ENCODE measurements at places on chromosomes 12 and 14.

GRCh38 chr12:2380946-2381345 lies 328.2 kb downstream of the CACNA1C start:
- no peak for DNase-seq

DNA sequence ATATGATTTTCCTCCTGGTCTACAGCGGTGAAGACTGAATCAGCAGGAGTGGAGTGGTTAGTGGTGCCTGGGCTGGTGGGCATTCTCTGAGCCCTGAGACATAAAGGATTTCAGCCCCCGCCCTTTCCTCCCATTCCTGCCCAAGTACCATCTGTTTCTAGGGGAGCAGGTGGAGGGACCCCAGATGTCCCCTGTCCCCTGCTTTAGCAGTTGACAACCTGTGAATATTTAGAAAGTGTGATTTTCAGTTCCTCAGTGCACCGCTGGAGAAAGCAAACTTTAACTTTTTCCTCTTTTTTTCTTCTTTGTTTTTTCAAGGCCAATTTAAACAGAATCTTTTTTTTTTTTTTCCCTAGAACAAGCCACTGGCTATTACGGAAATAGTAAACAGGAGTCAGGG lies 163.8 kb upstream of the MYL2 start:
- no peak for DNase-seq

DNA sequence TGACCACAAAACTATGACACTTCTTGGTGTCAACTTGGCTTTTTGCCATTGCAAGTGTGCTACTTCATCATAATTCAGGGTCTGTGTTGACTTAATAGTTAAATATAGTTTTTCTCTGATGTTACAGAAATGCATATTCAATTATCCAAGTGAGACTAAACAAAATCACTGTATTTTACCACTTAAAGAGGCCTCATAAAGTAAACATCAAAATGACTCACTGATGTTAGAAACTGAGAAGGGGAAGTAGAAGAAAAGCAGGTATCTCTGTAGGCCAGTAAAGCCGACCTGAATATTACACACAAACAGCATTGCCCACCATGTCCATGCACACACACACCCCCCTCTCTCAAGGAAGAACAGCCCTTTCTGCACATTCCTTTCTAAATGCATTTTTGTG lies 55.4 kb downstream of the RPAP3 start:
- no peak for DNase-seq

- no peak for DNase-seq
Observed at GRCh38 chr14:60968099-60968498, 12.8 kb downstream of the TRMT5 start.

DNA sequence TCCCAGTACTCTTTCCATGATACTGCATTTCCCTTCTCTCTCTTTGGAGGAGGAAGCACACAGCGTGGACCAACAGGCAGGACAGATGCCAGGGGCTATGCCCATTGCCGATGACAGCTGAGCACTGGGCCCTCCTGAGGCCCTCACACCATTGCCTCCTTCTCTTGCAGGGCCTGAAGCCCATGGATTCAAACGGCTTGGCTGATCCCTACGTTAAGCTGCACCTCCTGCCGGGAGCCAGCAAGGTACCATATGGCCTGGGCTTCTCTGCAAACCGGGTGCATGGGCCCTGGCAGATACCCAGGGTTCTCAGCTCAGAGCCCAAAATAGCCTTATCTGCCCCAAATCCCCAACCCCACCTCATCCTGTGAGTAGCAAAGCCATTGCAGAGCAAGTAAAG lies 25.2 kb upstream of the OAS1 start:
- no peak for DNase-seq

GRCh38 chr12:14394317-14395073 lies 29.0 kb downstream of the ATF7IP start:
- peak; percentile 44 for DNase-seq

GRCh38 chr14:105060751-105061427 lies 4.3 kb downstream of the GPR132 start:
- peak; percentile 43 for DNase-seq

GRCh38 chr12:12018454-12018853 lies 52.3 kb upstream of the BCL2L14 start:
- DNase-seq, result no peak

DNA sequence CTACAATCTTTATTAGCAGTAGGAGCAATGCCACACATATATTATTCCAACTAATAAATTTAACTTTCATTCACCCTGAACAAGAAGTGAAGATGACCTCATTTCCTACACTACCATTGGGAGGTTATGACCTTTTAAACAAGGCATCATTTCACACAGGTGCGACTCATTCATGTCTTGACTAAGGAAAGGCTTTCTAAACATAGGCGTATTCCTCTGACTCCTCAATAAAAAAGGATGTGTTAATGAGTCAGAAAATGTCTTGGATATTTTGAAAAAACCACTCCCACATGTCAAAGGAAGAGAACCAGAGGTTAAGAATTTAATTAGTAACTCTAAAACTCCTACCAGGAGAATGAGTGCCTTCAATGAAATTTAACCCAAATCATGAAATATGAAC lies 115.2 kb downstream of the PRICKLE1 start:
- no peak for DNase-seq

DNA sequence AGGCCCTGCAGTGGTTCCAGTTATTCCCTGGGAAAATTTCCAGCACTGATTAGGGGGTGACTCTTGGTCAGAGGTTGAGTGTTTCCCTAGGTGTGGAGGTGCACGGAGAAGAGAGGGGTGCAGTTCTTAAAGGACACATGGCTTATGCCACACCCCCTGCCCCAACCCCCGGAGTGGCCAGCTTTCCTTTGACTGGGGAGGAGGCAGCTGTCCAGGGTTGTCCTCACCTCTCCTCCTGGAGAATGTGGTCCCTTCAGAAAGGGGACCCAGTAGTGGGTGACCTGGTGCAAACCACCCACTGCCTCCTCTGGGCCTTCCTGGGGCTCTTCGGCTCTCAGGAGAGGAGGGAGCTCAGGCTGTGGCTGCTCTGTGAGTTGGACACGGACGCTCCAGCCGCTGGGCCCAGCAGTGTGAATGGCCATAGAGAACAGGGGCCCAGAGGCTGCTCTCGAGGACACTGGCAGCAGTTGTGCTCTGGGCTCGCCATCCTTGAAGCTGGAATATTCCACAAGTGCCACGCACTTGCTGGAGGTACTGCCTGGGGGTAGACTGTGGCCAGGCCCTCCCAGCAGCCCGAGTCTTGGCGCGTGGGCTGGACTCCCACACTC lies 13.6 kb downstream of the PACS2 start:
- DNase-seq, result no peak

DNA sequence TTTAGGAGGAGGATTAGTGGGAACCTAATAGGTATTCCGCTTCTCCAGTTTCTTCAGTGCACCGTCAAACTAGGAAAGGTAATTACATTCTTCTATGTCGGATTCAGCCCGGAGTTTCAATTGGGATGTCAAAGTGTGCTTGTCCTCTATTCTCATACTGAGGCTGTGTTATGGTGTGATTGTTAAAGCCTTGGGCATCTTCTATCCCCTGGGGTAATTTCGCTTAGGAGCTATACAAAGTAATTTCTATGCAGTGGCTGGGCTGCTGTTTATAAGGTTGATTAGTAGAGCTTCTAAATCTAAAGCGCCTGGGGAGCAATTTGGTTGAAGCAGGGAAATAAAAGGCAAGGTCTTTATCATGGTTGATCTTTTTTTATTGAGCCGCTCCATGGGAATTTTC lies 399.6 kb downstream of the ZFP36L1 start:
- no peak for DNase-seq

DNA sequence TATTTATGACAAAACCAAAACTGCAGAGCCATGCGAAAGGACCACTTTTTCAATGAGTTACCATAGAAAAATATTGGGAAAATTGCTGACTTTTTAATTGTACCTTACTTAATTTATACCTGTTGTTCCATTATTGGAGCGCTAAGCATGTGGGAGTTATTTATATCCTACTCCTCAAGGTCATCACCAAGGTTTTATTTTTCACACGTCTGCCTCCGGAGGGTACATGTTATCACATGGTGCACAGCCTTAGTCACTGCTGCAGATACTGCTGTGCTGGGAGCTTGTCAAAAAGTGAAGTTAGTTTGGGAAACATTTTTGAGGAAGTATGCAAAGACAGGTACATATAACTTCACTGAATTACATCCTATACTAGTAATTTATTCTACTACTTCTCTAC lies 1444.3 kb downstream of the AACS start:
- no peak for DNase-seq

DNA sequence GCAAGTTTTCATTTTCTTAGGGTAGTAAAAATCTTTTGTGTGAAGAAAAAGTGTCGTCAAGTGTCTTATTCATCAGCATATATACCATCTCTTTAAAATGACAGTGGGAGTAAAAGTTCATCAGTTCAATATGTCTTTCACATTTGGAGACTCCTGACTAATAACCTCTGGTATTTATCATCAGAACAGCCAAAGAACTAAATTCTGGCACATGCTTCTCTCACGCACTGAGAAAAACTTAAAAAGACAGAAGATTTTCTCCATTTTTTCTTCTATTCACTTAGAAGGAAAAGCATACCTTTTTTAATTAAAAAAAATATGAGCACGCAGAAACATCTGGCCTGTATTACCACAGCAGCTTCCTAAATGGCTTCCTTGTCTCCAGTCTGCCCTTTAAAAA lies 265.7 kb downstream of the AKAP6 start:
- no peak for DNase-seq

DNA sequence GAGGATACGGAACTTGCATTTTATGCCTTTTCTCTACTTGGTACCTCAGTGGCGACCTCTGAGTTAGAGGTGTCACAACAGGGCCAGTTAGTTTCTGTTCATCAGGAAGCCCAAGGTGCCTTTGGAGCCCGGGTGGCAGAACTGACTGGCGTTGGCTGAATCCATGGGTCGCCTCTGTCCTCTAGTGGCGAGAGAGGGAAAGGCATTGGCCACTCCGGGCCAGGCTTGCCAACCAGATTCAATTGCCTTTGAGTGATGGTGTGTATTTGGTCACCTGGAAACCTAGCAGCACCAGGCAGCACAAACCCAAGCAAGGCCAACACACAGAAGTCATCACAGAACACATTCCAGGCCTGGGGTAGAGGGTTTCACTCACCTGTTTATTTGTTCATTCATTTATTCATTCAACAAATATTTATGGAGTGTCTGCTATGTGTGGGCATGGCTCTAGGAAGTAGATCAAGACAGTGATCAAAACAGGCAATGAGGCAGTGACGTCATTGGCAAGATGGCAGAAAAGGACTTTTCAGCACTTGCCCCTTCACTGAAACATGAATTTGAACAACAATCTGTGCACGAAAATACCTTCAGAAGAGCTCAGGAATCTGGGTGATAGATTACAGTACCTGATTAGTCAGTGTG lies 40.5 kb upstream of the KCNA5 start:
- DNase-seq, result peak; percentile 27

DNA sequence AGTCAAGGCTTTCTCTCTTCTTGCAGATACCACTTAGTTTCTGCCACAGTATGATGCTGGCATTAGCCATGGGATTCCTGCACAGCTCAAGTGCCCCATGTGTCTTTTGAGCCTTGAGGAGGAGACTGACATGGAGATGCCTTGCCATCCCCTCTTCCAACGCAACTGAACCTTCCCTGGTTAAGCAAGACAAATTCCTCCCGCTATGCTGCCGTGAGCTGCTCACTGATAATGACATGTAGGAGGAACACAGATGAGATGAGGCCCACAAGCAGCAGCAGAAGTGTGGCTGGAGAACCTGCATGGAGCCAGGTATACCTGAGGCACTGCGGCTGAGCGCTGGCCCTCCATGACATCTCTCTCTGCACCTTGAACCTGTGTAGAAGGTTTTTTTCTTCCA lies 15.4 kb upstream of the PPP1R1A start:
- DNase-seq, result no peak

GRCh38 chr14:92920001-92920400 lies 2.9 kb upstream of the CHGA start:
- DNase-seq, result no peak

DNA sequence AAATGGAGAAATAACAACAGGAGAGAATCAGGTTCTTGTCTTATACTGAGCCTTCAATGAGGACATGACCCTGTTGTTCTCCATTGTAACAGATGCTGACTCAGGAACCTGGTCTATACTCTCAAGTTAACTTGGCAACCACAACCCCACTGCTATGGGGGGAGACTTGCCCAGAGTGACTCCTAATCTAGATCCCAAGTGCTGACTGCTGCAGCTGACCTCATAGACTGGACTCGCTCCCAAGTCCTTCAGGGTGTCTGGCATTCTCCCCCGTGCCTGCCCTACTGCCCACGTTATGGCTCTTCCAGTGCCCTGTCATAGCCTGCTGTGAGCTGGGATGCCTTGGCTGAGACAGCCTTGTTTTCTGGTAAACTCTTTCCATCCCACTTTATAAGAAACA lies 37.1 kb downstream of the NID2 start:
- DNase-seq, result no peak

GRCh38 chr12:132132609-132133430 lies 11.3 kb downstream of the DDX51 start:
- no peak for DNase-seq

DNA sequence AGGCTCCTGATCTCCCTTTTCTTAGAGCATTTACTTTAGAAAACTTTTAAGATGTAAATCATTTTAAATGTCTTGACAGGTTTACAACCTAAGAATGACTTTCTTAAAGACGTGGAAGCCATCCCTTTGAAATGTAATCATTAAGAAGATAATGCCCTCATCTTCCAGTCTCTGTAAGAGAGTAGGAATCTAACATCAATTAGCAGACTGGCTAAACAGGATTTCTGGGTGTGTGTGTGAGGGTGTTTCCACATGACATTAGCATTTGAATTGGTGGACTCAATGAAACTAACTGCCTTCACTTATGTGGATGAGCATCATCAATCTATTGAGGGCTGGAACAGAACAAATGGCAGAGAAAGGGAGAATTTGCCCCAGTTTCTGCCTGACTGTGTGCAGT lies 329.5 kb downstream of the RPL10L start:
- no peak for DNase-seq

- DNase-seq, result no peak
Observed at GRCh38 chr12:13606290-13606689, 375.1 kb downstream of the GRIN2B start.

- DNase-seq, result no peak
Observed at GRCh38 chr12:93234641-93235040, 143.1 kb upstream of the NUDT4 start.

GRCh38 chr12:50763639-50764285 lies at the start of gene ATF1:
TSS of gene ATF1 (plus strand) at chr12:50764101. CDS start at chr12:50780146, 16,045 bp downstream.
- peak; percentile 92 for DNase-seq

- DNase-seq, result no peak
Observed at GRCh38 chr12:23847857-23848256, 101.6 kb downstream of the SOX5 start.

- DNase-seq, result no peak
Observed at GRCh38 chr14:97539411-97539795, 742.2 kb downstream of the VRK1 start.
